ENCODE measurements at places on chromosomes 11 and 22.

GRCh38 chr11:31529189-31529588 is 19.6 kb downstream of the ELP4 start:
- DNase-seq = no peak

DNA sequence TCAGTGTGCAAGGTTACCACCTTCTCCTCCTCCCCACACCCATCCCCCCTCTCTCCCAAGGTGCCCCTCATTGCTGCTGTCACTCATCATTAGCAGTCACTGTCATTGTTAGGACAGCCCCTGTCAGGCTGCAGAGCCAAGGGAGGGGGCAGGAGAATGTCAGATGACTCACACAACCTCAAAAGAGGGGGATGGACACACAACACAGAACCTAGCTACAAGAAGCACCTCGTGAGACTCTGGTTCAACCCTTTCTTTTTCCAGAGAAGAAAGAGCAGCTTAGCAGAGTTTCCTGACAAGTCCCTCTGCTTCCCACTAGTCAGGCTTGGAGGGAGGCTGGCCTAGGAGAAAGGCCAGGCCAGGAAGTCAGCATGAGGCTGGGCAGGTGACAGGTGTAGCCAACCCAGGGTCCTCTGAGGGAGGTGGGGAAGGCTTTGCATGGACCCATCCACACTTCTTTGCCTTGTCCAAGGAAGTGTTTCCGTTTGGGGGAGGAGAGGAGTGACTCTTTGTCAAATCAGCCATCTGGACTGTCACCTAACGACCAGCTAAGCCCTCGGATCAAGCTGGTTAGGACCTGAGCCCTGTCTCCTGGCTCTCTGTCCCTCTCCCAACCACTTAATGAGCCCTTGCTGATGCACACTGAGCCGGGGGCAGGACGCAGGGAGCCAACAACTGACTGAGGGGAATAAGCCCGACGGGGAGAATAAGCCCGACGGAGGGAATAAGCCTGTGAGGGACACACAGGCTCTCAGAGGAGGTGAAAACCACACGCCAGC is 18.3 kb downstream of the ADORA2A start:
- no peak for DNase-seq

DNA sequence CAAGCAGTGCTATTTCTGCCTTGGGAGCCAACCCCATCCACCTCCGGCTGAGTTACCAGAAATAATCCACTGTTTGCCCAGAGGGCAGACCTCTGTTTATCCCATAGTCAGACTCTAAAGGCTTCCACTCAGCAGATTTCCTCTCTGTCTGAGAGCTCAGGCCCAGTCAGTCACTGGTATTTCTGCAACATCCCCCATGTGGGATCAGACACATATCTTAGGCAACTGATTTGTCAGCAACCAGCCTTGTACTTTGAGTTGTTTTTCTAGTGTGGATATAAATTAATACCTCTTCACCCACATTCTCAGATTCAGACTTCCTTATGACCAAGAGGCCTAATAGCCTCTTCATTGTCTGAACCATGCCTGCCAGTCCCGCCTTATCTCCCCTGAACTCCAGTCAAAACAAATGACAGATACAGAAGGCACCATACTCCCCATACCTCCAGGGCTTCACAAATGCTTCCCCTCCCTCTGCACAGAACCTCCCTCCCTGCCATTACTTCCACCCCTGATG is 193.6 kb downstream of the FAM76B start:
- DNase-seq = no peak

DNA sequence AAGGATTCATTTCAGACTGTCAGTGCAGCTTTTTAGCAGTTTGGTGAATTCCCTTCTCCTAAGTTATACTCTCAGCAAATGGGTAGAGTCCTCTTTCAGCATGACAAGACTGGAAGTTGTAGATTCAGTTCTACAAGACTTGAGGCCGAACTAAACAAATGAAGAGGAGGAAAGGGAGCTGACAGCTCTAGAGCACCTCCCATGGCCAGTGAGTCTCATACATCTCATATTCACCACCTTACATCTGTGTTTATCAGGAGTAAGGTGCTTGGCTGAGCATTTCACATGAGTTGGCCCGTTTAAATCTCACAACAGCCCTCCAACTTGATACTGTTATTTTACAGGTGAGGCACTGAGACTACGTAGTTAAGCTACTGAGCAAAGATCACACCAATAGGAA is 30.4 kb downstream of the SEZ6L start:
- DNase-seq = no peak

GRCh38 chr11:45031912-45032519 is 81.3 kb upstream of the TP53I11 start:
- no peak for DNase-seq

GRCh38 chr22:33354928-33355327 is 296.7 kb upstream of the SYN3 start:
- no peak for DNase-seq

- DNase-seq = no peak
Observed at GRCh38 chr11:78647266-78647915, 72.7 kb upstream of the NARS2 start.

- no peak for DNase-seq
Observed at GRCh38 chr11:120797143-120797542, 226.8 kb upstream of the TBCEL start.

DNA sequence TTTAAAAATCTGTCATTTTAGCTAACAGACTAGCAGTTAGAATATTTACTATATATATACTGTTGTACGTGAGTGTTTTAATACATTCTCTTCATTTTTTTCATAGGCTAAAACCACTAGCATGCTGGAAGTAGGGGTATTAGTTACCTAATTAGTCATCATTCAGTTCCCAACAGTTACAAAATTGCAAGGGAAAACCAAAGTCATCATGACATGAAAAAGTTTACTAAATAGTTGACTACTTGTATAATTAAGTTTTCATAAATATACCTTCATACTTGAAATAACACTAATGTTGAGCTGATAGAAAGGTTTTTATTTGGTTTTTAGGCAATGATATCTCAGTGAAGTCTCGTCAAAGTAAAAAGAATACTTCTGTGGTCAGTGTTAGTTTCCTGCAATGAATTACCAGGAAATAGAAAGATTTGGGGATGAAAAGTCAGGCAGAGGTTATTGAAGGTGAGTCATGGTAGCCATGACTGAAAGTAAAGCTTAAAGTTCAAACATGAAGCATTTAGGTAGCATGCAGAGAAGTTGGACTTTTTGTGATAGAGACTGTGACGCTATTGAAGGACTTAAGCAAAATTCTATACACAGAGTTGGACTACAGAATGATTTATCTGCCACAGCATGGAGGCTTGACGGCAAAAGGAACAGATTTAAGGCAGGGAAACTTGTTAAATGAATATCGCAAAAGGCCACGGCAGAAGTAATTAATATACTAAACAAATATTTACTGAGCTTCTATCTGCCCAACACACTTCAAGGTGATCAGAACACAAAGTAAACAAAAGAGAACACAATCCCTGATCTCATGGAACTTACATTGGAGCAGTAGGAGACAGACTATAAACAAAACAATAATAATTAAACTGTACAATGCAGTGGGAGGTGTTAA is 828.1 kb upstream of the FAT3 start:
- DNase-seq = no peak

DNA sequence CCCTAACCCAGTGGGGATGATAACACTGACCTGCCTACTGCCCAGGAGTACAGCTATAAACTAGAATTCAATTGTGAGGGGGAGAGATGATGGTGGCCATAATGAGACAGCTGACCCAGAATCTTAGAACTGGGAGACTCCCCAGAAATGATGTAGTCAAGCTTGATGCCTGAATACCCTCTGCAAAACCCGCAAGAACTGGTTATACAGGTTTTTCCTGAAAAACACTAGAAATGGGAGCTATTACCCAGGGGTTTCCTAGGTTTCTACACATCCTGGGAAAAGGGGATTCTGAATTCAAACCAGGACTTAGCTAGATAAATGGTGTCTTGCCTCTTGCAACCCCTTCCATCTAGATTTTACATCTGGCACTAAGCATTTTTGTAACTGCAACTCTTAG is 113.8 kb upstream of the NARS2 start:
- DNase-seq = no peak

DNA sequence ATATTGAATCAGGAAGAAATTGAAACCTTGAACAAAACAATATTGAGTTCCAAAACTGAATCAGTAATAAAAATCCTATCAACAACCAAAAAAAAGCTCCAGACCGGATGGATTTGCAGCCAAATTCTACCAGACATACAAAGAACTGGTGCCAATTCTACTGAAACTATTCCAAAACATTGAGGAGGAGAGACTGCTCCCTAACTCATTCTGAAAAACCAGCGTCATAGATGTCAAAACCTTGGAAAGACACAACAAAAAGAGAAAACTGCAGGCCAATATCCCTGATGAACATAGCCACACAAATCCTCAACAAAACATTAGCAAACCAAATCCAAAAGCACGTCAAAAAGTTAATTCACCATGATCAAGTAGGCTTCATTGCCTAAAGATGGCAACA is 353.8 kb downstream of the TMEM135 start:
- no peak for DNase-seq

GRCh38 chr22:49950396-49950994 is 10.1 kb upstream of the PIM3 start:
- DNase-seq = no peak

DNA sequence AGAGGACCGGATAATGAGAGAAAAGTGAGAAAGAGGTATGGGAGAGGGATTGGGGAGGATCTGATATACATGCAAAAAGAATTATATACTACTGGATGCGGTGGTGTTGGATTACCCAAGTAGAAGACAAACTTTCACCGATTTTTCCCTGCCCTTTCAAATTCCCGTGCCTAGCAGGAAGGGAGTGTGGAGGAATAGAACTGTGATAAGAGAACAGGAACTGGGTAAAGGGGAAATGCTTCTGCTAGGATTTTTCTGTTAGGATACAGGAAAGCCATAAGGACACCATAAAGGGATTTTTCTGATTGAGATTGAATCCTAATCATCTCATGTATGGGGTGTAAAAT is 480 bp upstream of the MTMR2 start:
- DNase-seq = no peak

GRCh38 chr11:116217006-116217405 is 555.8 kb downstream of the BUD13 start:
- peak; percentile 4 for DNase-seq

GRCh38 chr11:76107971-76108370 is 98.3 kb downstream of the WNT11 start:
- no peak for DNase-seq

DNA sequence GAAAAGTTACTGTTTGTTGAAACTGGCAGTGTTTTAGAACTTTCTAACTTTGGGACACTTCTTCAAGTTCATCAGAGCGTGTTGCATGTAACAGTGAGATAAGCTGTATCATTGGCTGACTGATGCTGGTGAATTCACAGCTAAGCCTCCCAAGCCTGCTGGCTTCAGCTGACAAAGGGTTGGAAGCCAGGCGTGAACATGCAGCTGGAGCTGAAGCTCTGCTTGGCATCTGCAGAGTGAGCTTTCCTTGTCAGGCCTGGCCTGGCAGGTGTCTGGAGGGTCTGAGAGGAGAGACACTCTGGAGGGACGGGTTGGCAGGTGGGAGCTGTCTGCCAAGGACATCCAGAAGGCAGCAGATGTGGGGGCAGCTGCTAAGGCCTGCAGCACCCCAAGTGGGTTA is 1.5 kb downstream of the AMPD3 start:
- no peak for DNase-seq

- no peak for DNase-seq
Observed at GRCh38 chr11:83025267-83025704, 46.4 kb downstream of the RAB30 start.

- no peak for DNase-seq
Observed at GRCh38 chr22:27120036-27120435, 462.6 kb downstream of the MIAT start.

DNA sequence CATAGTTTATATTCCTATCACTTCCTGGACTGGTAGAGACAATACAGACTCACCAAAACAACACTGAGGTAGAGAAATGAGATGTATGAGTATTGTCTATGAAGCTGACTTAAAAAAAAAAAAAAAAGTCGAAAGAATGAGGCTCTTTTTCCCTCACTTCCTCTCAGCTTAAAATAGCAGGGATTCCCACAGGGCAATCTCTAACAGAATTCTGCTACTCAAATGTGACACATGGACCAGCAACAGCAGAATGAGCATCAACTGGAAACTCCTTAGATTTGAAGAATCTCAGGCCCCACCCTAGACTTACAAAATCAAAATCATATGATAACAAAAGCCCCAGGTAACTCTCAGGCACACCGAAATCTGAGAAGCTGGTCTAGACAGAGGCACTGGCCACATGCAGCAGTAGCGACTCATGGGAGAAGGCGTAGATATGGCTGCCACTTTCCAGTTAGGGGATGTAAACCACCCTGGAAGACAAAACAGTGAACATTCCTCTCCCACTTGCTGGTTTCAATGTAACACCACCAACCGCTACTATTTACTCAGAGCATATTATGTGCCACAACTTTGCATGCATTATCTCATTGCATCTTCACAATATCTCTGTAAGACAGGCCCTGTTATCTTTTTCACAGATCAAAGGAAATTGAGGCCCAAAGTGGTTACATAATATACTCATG is 128.0 kb downstream of the RBFOX2 start:
- DNase-seq = no peak

- no peak for DNase-seq
Observed at GRCh38 chr11:108636222-108636621, 28.6 kb upstream of the DDX10 start.

DNA sequence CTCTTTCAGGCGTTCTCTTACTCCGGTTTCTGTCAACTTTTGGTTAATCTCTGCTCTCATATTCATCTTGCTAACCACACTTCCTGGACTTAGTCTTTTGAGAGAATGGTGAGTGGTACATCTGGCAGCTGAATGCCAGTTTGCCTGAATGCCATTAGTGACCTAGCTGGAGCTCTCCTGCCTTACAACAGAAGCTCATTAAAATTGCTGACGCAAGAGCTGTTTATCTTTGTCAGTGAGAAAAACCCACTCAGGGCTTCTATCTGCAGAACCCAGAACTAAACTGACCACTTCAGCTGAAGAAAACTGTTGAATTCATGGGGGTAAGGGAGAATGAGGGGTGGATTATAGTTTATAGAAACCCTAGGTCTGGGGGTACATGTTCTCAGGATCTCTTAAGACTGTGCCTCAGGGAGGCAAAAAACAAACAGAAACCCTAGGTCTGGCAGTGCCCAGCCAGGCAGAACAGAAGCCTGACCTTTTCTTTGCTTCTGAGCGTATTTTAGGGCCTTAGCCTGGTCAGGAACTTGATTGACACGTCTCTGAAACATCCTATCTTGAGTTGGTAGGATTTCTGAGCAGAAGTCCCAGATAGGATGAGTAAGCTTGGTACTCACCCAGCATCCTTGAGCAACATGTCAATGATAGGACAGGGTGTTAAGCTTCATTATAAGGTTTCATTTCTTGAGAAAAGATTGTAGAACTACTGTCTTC is 52.8 kb upstream of the YWHAH start:
- DNase-seq = no peak

- no peak for DNase-seq
Observed at GRCh38 chr22:46171940-46172339, 21.6 kb downstream of the PPARA start.
